ENCODE measurements at places on chromosomes 12 and 14. TPM values are rescaled to one million over a fixed set of nuclear protein-coding genes. Genes with fewer than 3 reads are reported as not detected.

LUM gene
- total RNA-seq: 0.15 TPM

CYP27B1 gene
- total RNA-seq: 8.6 TPM

KCNK10 gene
- not detected for total RNA-seq

FAM181A gene
- not detected for total RNA-seq

Measured in PC-3 (cell line).